Psoas muscle (tissue), 8 donors: ENCODE measurements at places on chromosomes 7 and 10. TPM values are rescaled to one million over a fixed set of nuclear protein-coding genes. Genes with fewer than 3 reads are reported as not detected.

BMS1 gene
- total RNA-seq, result 23.2 TPM

PNLIPRP3 gene
- not detected for total RNA-seq

DNA sequence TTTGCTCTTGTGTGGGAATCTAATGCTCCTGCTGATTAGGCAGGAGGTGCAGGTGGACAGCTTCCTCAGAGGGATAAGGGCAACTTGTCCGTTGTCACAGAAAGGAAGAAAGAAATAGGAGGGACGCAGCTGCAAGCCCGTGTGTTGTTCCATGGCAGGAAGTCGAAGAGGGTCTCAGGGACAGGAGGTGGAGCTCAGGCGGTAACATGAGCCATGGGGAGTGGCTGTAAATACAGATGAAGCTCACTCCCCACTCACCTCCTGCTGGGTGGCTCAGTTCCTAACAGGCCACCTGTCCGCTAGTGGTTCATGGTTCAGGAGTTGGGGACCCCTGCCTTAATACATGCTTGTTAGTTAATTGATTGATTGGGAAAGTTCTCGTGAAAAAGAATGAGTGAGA is 101.7 kb upstream of the SFMBT2 start:
- no peak for DNase-seq

- DNase-seq, result no peak
These were observed 167.1 kb upstream of the INHBA start for GRCh38 chr7:41869997-41870396.

DNA sequence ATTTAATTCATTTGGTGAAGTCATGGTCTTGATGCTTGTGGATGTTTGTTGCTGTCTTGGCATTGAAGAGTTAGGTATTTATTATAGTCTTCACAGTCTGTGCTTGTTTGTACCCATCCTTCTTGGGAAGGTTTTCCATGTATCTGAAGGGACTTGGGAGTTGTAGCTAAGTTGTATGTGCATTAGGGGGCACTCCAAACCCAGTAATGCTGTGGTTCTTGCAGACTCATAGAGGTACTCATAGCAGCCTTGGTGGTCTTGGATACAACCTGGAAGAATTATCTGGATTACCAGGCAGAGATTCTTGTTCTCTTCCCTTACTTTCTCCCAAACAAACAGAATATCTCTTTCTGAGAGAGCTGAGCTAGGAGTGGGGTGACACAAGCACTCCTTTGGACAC is 93.2 kb downstream of the ADCYAP1R1 start:
- no peak for DNase-seq

GRCh38 chr7:1740214-1740613 is 70.1 kb downstream of the ELFN1 start:
- no peak for DNase-seq

- no peak for DNase-seq
These were observed 630 bp downstream of the ZNF680 start for GRCh38 chr7:64562256-64562625.

- no peak for DNase-seq
These were observed 146.1 kb downstream of the ADRA2A start for GRCh38 chr10:111222961-111223360.

GRCh38 chr7:1586126-1586826 is 16.4 kb upstream of the PSMG3 start:
- no peak for DNase-seq

- no peak for DNase-seq
These were observed 64.3 kb downstream of the ABCB4 start for GRCh38 chr7:87411186-87411585.

DNA sequence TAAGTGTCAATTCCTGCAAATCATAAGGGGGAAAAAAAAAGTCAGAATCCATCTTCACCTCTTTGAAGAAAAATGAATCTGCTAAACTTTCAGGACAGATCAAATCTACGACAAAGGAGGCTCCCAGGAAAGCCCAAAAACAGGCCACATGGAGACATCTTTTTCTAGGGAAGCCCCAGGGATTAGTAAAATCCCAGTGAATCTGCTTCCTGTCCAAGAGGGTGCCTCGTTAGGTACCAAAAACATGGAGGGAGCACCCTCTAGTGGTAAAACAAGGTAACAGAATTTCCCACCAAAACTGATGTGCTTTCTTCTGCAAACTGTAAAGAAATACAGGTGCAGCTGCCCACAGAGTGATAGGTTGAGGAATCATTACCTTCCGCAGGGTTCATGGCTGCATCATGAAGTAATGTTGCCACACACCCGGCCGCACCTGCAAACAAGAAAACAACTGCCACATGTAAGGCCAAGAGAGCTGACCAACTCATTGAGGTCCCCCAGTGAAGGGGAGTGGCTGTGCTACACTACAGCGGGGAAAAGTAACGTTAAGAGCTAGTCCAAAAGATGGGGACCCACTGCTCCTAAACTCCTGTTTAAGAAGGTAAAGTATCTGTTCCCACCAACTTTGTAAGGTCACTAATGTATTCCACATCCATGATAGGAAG is 7.9 kb downstream of the SLC25A28 start:
- no peak for DNase-seq

- DNase-seq, result no peak
These were observed 15.6 kb downstream of the SNX10 start for GRCh38 chr7:26307226-26307625.

GRCh38 chr10:7153750-7154149 is 257.1 kb downstream of the SFMBT2 start:
- no peak for DNase-seq

- DNase-seq, result no peak
These were observed 53.9 kb upstream of the ARID5B start for GRCh38 chr10:61847640-61848039.

- DNase-seq, result no peak
These were observed 323.3 kb upstream of the KAT6B start for GRCh38 chr10:74502963-74503608.
